ENCODE measurements at places on chromosomes 3 and 15.
A peak's percentile ranks its signal among the peaks of the same experiment; 100 is the strongest.

DNA sequence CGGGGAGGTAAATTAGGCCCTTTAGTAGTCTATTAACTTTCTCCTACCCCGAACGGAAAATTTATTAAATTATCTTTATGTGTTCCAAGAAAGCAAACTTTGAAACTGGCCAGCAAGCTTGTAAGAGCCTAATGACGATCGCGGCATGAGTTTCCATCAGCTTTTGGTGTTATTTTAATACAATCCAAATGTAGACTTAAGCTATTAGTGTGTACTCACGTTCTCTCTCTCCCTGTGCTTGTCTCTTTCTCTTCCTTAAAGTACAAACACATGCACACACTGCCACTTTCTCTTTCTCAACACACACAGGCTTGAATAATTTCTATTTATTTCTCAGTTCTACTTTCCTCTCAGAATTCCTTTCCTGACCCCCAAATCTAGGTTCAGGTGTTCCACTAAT is 108.8 kb upstream of the MME start:
- DNase-seq: peak; percentile 8

- DNase-seq: peak; percentile 90
These were observed 166.4 kb upstream of the TLE3 start for GRCh38 chr15:70264014-70264582.

DNA sequence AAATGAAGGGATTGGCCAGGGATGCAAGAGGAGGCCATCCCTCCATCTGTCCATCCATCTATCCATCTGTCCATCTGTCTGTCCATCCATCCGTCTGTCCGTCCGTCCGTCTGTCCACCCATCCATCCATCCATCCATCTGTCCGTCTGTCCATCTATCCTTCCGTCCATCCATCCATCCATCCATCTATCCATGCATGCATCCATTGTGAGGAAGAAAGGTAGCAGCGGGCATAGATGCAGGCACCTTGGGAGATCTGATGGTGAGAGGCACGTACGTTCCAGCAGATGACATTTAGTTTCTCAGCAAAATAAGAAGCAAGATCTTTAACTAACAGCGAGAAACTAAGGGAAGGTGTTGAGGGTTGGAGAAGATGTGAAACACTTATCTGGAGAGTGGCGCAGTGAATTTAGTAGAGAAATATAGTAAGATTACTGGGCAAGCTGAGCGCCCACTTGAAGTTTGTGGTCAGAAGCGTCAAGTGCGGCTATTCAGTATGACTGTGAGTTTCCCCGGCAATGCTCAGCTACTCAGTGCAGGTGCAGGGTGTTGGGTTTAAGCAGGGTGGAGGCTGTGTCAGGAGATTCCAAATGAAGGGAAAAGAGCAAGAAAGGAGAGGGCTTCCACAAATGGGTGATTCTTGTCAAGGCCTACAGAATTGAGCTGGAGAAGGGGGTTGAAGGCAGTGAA is 22.4 kb upstream of the SRP14 start:
- DNase-seq: no peak

DNA sequence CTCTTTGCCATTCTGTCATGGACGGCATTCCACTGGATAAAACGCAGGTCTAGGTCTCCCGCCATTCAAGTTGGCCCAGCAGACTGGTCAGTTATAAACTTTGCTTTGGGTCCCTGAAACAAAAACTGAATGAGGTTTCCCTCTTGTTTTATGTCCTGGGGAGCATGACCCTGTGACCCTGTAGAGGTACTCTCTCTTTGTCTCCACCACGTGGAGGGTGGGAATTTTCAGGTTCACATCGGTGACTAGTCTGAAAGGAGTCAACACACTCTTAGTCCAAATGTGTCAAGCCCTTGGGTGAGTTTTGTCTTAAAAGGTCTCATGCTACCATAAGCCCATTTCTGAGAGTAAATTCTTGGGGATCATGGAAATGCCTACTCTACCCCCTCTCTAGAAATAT is 139.9 kb downstream of the PLCH1 start:
- DNase-seq: no peak

- DNase-seq: no peak
These were observed 4.1 kb upstream of the AMOTL2 start for GRCh38 chr3:134378384-134378783.

DNA sequence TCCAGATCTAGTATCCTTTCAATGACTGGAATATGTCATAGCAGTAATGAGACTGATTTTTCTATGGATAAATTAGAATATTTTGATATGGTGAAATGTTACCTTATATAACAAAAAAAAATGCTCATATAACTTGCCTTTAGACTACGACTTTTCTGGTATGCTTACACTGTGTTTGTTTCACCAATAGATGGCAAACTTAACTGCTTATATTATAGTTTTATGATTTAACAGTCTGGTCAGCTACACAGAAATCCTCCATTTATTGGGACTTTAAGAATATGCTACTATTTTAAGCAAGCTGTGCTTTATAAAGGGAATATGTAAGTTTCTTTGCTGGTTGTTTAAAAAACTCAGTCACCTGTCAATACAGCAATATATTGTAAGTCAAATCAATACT is 205.6 kb downstream of the VGLL3 start:
- DNase-seq: no peak

DNA sequence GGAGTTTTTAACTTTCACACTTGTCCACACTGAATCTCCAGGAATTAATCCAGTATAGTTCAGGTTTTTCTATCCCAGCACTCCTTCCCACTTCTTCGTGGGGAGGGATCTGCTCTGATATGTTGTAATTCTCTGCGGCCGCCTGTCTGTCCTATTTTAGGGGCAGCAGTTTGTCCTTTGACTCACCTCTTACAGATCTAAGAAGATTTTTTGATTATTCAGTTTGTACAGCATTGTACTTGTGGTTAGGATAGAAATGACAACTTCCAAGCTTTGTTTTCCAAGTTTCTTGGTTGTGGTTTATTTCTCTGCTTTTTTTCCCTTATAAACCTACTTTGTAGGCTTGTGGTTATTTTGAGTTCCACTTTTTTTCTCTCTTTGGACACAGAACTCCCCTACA is 601.7 kb downstream of the SI start:
- DNase-seq: no peak

GRCh38 chr15:67036775-67037555 is 28.4 kb upstream of the SMAD3 start:
- no peak for DNase-seq

DNA sequence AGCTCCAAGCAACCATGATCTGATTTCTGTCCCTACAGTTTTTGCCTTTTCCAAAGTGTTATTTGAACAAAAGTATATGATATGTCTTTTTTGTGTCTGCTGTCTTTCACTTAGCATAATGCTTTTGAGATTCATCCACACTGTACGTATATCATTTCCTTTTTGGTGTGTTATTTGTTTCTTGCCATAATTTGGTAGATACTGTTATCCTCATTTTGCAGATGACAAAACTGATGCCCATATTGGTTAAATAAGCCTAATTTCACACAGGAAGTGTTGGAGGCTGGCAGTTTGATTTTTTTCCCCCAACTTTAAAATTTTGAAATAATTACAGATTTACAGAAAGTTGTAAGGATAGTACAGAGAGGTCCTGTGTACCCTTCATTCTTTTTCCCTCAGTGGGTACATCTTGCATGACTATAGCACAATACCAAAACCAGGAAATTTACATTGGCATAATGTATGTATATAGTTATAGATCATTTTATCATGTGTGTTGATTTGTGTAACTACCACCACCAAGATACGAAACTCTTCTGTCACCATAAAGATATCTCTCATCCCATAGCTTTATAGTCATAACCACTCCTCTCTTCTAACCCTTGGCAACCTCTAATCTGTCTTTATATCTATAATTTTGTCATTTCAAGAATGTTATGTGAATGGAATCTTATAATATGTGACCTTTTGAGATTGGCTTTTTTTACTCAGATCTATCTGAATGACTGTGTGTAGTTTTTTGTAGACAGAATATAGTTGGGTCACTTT is 55.6 kb downstream of the RASA2 start:
- peak; percentile 1 for DNase-seq

- no peak for DNase-seq
These were observed 356.2 kb downstream of the SV2B start for GRCh38 chr15:91456251-91456718.

Data from inflammatory macrophage (primary cell).